ENCODE measurements at places on chromosomes 4 and X.

DNA sequence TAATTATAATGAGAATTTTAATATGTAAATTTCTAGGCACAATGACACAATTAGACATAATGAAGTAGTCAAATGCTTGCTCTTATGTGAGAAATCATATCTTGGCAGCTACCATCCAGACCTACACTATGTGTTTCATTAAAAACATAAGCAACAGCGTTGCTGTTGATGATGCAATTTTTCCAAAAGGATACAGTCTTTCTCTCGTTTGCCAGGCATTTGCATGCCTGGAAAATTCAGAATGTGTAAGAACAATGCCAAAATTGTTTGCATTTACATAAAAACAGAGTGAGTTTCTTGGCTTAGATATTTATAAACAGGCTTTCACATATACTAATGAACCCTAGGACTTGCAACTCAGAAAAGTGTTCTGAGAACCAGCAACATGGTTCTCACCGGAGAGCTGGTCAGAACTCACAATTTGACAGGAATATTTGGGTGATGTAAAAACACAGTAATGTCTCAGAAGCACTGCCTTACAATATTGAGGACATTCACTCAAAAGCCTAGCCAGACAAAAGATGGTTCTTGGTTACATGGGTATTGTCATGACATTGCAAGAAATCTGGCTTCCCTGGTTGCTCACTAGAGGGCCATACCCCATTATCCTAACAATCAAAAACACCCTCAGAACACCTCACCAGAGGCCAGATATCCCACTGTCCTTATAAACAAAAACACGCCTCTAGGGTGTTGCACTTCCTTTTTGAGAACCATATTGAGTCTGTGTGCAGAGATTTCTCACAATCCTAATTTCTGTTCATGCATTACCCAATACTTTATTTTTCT, 1029.0 kb upstream of the AGA start:
- no peak for DNase-seq

- no peak for DNase-seq
Measured at GRCh38 chrX:52082578-52082977, 13.6 kb upstream of the MAGED4B start.

DNA sequence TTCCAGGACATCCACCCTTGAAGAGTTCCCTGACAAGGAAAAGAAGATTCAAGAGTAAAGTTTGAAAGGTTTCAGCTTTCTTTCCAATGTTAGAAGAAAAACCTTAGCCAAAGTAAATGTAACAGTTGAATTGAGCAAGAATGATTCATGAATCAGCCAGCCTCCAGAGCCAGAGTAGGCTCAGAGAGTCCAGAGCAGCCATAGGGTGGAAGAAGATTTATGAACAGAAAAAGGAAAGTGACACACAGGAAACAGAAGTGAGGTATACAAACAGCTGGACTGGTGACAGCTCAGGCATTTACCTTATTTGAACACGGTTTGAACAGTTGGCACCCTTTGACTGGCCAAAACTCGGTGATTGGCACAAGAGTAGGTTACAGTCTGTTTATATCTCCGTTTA, 63.2 kb downstream of the QDPR start:
- no peak for DNase-seq

- DNase-seq, result no peak
Measured at GRCh38 chrX:36867143-36867542, 141.0 kb upstream of the FAM47C start.

DNA sequence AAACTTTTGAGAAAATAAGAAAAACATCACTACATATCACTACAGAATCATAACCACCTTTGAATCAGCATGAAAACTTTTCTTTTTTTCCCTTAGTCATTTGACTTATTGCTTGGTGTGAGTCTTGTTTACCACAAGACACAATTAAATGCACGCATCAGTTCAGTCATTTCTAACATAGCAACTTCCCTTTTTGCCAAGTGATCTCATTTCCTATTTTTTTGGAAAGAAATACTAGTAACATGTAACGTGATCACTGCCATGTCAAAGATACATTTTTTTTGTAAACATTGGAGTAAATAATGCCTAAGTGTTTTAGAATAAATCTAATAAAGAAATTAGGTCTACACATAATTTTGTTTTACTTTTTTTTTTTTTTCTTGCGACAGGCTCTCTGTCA, 5.1 kb upstream of the CXCL8 start:
- DNase-seq, result no peak

GRCh38 chr4:1026115-1026514, 14.7 kb downstream of the FGFRL1 start:
- peak; percentile 43 for DNase-seq

- no peak for DNase-seq
Measured at GRCh38 chrX:70087857-70088630, 25.8 kb downstream of the OTUD6A start.

DNA sequence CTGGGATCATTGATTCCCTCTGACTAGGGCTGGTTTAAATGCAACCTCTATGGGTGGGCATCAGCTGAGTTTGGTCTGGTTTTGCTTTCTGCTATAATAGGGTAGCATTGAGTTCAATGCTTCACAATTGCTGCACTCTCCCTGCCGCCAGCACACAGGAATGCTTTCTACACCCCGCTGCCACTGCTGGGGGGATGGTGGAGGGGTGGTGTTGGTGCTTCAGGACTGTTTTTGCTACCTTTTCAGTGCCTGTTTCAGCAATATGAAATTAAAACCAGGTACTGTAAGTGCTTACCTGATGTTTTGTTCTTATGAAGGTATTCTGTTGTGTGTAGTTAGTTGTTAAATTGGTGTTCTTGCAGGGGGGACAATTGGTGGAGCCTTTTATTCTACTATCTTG, 67.7 kb downstream of the GNL3L start:
- no peak for DNase-seq

DNA sequence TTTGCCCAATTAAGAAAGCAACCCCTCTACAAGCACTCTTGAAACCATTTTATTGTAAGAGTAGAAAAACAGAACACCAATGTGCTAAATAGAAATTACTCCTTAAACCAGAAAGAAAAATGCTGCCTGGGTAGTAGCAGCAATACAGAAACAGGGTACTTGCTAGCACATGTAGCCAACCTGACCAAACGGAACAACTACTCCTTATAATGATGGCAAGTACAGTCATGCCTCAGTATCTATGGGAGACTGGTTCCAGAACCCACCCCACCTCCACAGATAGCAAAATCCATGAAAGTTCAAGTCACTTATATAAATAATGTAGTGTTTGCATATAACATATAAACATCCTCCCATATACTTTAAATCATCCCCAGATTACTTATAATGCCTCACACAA, 168.8 kb downstream of the ATRX start:
- no peak for DNase-seq

DNA sequence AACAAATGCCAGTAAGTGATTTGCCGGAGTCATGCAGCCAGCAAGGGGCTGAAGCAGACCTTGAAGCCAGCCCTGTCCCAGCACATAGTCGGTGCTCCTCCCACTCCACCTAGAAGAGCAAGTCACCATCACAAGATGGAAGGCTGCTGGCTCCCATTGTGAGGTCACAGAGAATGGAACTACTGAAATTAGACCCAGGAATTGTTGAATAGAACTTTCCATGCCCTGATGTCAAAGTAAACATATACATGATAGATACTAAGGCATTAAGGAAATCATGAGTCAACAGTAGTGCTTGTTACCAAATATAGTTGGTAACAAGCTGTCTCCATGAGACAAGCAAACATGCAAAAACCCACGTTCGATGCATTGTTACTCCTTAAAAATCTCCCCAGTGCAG, 177.1 kb upstream of the MID1 start:
- DNase-seq, result no peak

DNA sequence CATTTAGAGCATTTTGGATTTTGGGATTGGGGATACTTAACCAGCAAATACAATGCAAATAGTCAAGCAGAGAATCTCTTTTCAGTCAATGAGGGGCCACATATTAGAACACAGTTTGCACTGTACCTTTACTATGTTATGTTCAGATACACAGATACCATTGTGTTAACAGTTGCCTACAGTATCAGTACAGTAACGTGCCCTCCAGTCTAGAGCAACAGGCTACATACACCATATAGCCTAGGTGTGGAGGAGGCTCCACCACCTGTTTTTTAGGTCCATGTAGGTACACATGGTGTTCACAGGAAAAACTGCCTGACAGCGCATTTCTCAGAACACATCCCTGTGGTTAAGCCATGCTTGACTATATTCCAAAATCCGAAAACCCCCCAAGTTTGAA, 9.1 kb downstream of the GRPEL1 start:
- DNase-seq, result no peak

DNA sequence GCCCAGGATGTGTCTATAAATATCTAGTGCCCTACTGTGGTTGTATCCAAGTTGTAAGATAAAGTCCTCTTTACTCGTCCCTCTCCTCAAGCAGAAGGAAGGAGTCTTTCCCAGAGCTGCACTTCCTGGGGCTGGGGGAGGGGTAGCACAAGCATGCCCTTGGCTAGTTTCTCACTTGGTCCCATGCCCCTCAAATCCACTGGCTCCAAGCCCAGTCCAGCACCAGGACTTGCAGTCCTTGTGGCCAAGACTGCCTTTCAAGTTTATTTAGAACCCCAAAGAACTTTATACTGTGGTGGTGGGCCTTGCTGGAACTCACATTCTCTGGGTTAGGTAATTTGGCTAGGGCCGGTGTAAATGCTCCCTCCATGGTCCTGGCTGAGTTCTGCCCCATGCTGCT, 43.2 kb upstream of the SLC10A4 start:
- DNase-seq, result no peak

DNA sequence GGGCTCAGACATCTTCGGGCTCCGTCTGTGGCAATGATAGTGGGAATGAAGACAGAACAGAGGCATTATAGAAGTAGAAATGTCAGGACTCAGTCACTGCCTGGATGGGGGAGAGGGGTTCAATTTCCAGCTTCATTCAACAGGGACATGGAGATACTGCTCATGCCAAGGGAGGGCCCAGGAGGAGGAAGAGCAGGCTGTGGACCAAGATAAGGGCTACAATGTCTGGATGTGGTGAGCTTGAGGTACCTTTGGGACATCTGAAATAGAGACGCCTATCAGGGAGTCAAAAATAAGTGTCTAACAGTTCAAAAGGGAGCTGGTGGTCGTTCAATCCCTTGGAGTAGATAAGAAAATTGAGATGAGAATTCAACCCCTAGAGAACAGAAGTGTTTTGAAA, 34.5 kb downstream of the ELF4 start:
- no peak for DNase-seq

- DNase-seq, result no peak
Measured at GRCh38 chr4:93409035-93409434, 419.5 kb upstream of the ATOH1 start.

DNA sequence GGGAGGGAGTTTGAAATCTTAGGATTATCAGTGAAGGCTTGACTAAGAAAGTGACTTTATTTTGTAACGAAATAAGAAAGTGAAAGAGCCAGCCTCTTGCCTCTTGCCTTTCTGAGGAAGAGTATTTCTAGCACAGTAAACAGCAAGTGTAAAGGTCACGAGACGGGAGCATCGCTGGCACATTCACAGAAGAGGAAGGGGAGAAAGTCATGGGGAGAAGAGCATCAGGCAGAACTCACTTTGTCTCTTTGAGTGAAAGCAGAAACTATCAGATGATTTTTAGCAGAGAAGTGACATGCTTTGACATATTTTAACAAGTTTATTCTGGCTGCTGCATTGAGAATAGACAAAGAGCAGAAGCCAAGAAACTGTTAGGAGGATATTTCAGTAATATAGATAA, 313.8 kb downstream of the CAMK2D start:
- DNase-seq, result peak; percentile 39

GRCh38 chr4:78121338-78121904, 64.3 kb downstream of the FRAS1 start:
- no peak for DNase-seq

- no peak for DNase-seq
Measured at GRCh38 chr4:25919676-25920075, 5.7 kb downstream of the SMIM20 start.

GRCh38 chr4:77600521-77601451, 4.8 kb upstream of the CXCL13 start:
- peak; percentile 6 for DNase-seq

DNA sequence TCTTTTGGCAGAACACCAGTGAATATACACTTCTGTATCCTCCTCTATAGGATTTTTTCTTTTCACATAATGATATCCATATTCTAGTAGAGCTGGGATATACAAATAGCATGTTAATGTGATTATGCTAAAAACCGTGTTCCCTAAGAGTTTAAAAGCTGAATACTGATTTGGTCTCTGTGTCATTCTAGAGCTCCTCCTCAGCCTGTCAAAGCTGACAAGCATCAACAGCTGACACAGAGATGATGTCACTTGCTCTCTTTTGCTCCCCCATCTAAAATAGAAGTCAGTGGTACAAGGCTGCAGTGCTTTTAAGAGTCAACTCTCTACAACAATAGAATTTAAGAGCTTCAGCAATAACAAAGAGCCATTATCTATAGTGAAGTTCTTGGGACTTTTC, 17.1 kb upstream of the HERC3 start:
- DNase-seq, result no peak

- no peak for DNase-seq
Measured at GRCh38 chr4:80226094-80226493, 28.8 kb downstream of the PRDM8 start.

GRCh38 chrX:107691024-107691448, 62.7 kb downstream of the PRPS1 start:
- DNase-seq, result no peak

GRCh38 chr4:179586460-179586859, 2144.2 kb upstream of the AGA start:
- no peak for DNase-seq

- no peak for DNase-seq
Measured at GRCh38 chr4:64068096-64068495, 341.2 kb downstream of the TECRL start.

- DNase-seq, result no peak
Measured at GRCh38 chr4:5141802-5142201, 90.5 kb downstream of the STK32B start.

DNA sequence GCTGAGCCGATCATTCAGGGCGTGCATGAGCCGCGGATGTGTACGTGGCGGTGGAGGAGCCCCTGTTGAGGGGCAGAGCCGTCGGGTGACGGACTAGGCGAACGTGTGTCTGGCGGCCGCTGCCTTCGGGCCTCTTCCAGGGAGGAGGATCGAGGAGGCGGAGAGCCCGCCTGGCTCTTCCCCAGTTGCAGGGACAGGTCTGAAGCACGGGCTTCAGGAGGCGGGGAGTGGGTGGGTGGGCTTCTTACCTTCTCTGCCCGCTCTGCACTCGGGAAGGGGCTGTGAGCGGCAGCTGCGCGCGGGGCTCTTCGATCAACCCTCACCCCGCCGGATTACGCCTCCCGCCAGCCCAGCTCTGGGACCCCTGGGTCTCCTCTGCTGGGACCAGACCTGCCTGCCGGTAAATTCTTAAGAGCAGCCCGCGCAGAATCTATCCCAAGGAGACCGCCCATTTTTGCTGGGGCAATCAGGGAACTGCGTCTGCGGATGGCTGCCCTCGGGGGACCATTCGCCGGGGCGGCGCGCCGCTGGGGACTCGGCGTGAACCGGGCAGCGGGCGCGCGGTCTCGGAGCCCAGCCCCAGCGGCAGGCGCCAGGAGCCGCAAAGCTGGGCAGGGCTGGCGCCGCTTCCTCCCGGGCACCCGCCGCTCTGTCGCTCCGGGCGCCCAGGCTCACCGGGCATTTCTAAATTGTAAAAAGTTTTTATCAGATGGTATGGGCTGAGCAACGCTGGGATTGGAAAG, 4.9 kb downstream of the PLAC8 start:
- DNase-seq, result peak; percentile 44
